Activated T-helper 1 cell treated with Interleukin-2 at 50 U/mL for 16 hours (primary cell): ENCODE measurements at places on chromosomes 5 and 9.

GRCh38 chr5:82332886-82333615 lies 54.9 kb upstream of the RPS23 start:
- no peak for DNase-seq

- DNase-seq, result no peak
Measured at GRCh38 chr5:115869256-115869795, 27.6 kb downstream of the AP3S1 start.

GRCh38 chr9:110580850-110581249 lies 1.3 kb upstream of the SVEP1 start:
- no peak for DNase-seq

- no peak for DNase-seq
Measured at GRCh38 chr5:87581661-87582060, 168.9 kb upstream of the CCNH start.

GRCh38 chr5:170585273-170585948 lies 81.6 kb downstream of the KCNIP1 start:
- no peak for DNase-seq

DNA sequence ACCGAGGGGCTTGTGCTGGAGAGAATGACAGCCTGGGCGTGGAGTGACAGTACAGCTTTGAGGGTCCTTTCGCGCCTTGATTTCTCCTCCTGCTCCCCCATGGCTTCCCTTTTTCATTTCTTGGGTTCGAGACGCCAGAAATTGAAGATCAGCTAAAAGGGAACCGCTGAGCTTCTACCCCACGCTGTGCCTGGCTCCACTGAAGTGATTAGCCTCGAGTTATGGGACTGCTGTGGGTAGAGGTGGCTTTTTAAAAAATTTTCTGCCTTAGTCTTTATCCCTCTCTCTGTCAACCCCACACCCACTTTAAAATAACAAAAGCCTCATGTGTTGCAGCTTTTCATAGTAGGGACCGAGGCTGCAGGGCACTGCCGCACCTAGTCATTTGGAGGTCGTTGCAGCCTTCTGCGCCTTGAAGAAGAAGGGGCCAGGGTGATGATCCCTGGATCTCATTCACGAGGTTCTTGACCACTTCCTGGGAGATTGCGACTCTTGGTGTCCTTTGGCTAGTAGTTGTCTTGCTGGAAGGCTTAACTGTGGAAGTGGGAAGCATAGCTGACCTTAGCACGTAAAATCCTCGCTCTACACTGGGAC lies 603 bp downstream of the PPIP5K2 start:
- DNase-seq, result no peak

- no peak for DNase-seq
Measured at GRCh38 chr5:9354336-9355081, 191.4 kb downstream of the SEMA5A start.

DNA sequence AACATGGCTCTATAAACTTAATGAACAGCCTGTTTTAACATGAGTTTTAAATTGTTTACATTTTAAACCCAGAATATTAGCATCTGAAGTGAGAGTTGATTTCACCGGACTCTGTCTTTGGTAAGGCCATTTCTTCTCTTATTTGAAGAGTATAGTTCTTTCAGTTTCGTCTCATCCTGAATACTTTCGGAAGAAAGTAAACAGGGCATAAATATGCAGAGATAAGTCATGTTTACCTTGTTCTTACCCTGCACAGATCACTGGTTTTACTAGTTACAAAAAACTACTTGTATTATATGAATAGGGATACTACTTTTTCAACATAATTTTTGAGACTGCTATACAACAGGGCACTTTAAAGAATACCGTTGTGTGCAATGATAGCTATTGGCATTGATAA lies 656.3 kb upstream of the ZNF608 start:
- DNase-seq, result no peak

- DNase-seq, result no peak
Measured at GRCh38 chr9:72271613-72272478, 93.2 kb downstream of the ZFAND5 start.

DNA sequence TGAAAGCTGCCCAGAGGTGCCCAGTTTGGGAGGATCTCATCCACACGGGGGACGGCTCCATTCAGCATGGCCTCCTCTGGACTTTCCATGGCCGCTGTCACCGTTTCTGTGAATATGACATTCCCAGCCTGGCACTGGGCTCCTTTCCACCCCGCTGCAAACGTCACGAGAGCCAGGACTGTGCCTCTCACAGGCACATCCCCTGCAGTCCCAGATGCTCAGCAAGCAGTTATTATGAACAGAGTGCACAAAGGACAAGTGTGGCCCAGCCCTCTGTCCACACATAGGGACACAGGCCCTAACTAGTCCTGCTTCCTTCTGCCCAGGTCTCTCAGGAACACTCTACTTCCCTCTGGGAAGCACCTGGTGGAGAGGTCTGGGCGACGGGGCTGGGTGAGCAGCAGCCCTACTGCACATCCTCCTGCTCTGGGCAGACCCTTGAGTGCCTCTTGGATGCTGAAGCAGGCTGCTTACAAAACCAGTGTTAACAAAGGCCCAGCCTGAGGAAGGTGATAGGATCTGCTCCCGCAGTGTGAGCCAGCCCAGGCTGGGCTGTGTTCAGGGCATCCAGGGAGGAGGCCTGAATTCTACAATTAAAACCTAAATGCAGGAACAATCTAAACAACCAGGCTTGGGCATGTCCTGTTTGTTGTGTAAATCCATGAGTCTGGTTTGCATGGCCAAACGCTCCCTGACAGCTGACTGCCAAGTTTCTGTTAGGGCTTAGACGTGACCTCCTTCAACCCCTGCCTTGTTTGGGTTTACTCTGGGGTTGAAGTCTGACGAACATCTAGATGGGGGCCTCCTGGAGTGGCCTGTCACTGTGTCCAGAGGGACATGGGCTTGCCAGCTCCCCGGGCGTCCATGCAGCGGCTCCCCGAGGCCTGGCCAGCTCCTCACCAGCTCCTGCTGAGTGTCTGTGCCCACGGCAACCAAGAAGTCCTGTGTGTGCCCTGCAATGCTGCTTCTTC lies 269.8 kb downstream of the GADD45G start:
- no peak for DNase-seq

DNA sequence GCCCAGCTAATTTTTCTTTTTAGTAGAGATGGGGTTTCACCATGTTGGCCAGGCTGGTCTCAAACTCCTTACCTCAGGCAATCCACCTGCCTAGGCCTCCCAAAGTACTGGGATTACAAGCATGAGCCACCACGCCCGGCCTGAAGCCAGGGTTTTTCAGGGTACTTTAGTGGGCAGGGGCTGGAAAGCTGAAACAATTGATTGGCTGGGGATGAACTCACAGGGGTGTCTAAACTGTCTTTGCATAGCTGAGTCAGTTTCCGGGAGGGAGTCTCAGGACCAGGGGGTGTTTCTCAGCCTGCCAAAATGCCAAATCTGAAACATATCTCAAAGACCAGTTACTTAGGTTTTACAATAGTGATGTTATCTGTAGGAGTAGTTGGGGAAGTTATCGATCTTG lies 46.1 kb downstream of the PRUNE2 start:
- no peak for DNase-seq
